ENCODE measurements at places on chromosomes 11 and 22.

- no peak for DNase-seq
These were observed 137.8 kb upstream of the UBASH3B start for GRCh38 chr11:122517403-122518379.

- DNase-seq = no peak
These were observed 372.1 kb downstream of the FAT3 start for GRCh38 chr11:92596596-92597317.

GRCh38 chr11:110198031-110198729 lies 98.2 kb downstream of the RDX start:
- DNase-seq = no peak

GRCh38 chr11:394034-394857 lies at the start of gene PKP3:
Gene PKP3 (plus strand): TSS chr11:394209. CDS start chr11:394293, 84 bp downstream.
- DNase-seq = no peak

DNA sequence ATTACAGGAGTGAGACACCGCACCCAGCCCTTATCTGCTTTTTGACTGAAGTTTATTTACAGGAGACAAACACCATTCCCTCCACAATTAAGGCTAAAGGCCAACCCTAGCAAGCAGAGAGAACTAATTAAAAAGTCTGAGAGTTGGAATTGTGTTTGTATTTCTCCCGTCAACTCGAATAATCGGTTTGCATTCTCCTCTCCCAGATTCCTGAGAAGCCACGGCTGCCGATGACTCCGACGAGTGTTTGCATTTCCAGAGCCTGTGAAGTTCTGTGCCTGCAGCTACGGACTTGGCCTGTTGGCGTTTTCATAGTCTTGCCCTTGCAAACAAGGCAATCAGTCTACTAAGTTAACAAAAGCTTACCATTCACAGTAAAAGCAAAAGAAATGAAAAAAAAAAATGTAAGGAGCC lies 73.2 kb upstream of the NUP50 start:
- no peak for DNase-seq

DNA sequence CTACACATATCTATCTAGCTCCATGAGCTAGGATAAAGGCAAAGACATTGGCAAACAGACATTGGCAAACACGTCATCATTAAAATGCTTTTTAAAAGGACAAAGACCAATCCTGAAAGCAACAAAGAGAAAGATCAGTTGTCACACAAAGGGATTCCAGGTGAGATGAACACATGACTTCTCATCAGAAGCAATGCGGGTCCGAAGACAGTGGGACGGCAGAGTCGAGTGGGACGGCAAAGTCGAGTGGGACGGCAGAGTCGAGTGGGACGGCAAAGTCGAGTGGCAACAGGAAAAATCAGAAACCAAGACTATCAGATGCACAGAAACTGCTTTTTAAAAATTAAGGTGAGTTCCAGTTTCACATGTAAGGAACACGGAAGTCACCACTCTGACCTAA lies 609.5 kb downstream of the BRD1 start:
- no peak for DNase-seq

DNA sequence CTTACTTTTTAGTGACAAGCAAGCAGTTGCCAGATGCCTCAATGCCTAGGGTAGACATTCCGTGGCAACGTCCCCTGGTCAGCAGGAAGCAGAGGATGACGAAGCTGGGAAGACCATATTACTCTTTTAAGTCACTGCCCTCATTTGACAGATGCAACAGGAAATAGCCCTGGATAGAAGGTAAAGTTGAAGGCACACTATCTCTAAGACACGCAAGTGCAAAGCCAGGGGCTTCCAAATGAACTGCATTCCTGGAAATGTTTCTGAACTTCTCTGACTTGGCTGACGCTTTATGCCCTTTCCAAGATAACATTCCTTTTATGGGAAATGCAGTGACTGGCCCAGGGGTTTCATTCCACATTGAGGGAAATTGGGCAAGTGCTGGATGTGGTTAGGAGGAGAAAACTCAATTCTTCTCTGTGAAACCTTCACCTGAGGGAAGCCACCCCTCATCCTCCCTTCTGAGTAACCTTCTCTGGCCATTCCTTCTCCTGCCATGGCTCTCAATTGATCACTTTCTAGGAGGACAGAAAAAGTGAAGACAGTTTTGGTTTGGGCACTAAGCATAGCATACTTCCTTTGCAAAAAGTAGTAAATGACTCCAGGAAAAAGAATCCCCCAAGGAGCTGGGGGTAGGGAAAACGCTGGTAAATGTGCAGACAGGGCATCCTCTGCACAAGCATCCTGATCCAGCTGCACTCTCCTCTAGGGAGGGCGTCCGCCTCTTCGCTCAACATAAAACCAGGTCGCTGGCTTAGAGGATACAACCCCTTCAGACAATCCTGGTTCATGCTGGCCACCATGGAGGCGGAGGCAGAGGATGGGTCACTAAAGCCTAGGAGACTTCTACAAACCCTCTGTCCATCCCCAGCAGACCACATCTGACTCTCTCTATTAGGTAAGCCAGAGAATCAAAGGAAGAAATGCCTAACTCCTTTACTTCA lies 14.5 kb downstream of the PCSK7 start:
- no peak for DNase-seq

GRCh38 chr11:34416766-34417165 lies 22.0 kb upstream of the CAT start:
- no peak for DNase-seq

- no peak for DNase-seq
These were observed 11.6 kb downstream of the ASCL2 start for GRCh38 chr11:2258501-2259465.

- no peak for DNase-seq
These were observed 10.4 kb upstream of the TCF20 start for GRCh38 chr22:42280836-42281235.

Data from stimulated activated CD4-positive, alpha-beta T cell treated with anti-CD3 and anti-CD28 coated beads, TNF-alpha, amount 100 ng/mL, for 4 hours (primary cell).